ENCODE measurements at places on chromosomes 16 and 17. TPM values are rescaled to one million over a fixed set of nuclear protein-coding genes. Genes with fewer than 3 reads are reported as not detected.

The TBX2 gene
- 13.1 TPM for total RNA-seq

The ADAD2 gene
- 0.65 TPM for total RNA-seq

The TOP3A gene
- total RNA-seq: 8.1 TPM

The KRTAP9-4 gene
- not detected for total RNA-seq

The NPIPB9 gene
- total RNA-seq: 0.19 TPM

The CPNE7 gene
- total RNA-seq: not detected

- DNase-seq: no peak
Measured at GRCh38 chr17:40793832-40794231, 5.9 kb downstream of the KRT28 start.

DNA sequence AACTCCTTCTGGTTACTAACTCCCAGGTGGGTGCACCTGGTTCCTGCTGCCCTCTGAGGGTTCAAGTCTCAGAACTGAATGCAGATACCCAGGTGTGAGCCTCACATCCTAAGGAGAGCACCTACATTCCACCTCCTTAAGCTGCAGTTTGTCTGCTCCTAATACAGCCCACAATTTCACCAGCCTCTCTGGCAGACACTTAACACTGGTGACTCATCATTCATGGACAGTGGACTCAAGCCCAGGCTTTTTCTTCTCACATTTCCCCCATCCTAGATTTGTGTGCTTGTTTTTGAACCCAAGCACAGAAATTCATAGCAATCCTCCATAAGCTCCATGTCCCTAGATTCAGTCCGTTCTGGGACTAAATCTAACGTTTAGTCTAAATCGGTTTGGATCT, 7.0 kb upstream of the MAF start:
- DNase-seq: no peak

GRCh38 chr17:50790618-50791017, 23.3 kb upstream of the ANKRD40CL start:
- DNase-seq: no peak

DNA sequence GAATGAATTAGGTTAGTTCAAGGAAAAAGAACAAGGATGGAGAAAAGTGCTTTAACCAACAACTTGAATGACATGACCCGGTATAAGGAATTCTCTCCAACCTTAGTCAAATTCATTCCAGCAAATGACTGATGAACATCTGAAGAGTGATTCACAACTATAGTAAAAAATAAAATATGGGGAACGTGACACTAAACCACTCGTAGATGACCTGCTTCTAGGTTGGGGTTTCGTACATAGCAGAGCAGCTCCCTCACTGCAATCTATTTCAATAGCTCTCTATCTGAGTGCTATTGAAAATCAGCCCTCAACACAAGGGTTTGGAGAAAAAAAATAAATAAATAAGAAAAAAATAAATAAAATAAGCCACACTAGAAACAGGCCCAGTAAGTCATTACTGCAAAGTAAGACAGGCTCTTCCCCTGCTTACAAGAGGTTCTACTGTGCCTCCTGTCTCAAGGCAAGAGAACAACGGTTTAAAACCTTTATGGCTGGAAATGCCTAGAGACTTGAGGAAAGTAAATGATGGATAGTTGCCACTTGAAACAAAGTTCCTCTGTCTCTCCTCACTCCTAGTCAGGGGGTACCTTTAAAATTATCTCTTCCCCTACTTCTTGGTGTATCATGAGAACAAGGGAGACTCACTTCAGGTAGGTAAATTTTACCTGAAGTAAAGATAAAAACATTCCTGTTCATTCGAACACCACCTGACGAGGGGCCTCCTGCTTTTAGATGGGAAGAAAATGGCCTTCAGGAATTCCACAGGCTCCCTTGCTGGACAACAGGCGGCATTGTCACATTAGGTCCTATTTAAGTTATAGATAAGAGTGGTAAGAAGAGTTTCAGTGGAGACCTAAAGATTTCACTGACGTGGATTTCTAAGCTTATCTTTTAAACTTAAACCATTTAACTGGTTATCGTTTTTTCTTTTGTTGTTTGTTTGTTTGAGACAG, 20.5 kb downstream of the COG7 start:
- DNase-seq: no peak

All from Right ventricle myocardium superior (tissue), 1 donor.